ENCODE measurements at places on chromosomes 3 and 15. TPM values are rescaled to one million over a fixed set of nuclear protein-coding genes. Genes with fewer than 3 reads are reported as not detected.
A peak's percentile ranks its signal among the peaks of the same experiment; 100 is the strongest.

GCNT3 gene
- total RNA-seq, result 3.7 TPM

TLR9 gene
- total RNA-seq, result 0.20 TPM

- DNase-seq, result peak; percentile 76
Observed at GRCh38 chr3:33717616-33717865, 513 bp downstream of the CLASP2 start.

- DNase-seq, result no peak
Observed at GRCh38 chr3:182451871-182452270, 341.4 kb upstream of the ATP11B start.

- DNase-seq, result no peak
Observed at GRCh38 chr3:4139462-4140140, 163.6 kb upstream of the SETMAR start.

GRCh38 chr3:72722930-72723726 is 125.1 kb downstream of the SHQ1 start:
- DNase-seq, result no peak

DNA sequence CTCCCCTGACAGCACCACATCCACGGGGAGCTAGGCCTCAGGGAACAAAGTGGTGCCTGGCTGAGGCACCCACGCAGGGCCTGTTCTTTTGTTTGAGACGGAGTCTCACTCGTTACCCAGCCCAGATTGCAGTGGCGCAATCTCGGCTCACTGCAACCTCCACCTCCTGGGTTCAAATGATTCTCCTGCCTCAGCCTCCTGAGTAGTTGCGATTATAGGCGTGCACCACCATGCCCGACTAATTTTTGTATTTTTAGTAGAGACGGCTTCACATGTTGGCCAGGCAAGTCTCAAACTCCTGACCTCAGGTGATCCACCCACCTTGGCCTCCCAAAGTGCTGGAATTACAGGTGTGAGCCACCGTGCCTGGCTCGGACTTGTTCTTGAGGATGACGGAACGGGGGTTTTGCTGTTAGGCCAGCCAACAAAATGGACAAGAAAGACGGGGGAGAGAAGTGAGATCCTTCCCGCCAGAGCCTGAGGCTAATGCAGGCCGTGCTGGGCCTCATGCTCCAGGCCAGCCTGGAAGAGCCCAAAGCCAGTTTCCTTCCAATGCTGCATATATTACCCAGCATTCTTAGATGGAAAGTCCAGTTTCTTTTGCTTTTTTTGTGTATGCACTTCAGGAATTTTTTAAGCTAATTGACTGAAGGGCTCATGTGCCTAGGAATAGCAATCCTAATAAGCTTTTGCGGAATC is 28.1 kb upstream of the FURIN start:
- DNase-seq, result no peak

All from lung (tissue), 17 donors.